Stimulated activated CD8-positive, alpha-beta memory T cell treated with anti-CD3 and anti-CD28 coated beads, Interleukin-7, amount 100 ng/mL, for 24 hours (primary cell): ENCODE measurements at places on chromosomes 3 and 15.
A peak's percentile ranks its signal among the peaks of the same experiment; 100 is the strongest.

- no peak for DNase-seq
Observed at GRCh38 chr3:183645254-183645653, 9.8 kb downstream of the KLHL24 start.

- no peak for DNase-seq
Observed at GRCh38 chr3:156024904-156025533, 95.4 kb upstream of the KCNAB1 start.

DNA sequence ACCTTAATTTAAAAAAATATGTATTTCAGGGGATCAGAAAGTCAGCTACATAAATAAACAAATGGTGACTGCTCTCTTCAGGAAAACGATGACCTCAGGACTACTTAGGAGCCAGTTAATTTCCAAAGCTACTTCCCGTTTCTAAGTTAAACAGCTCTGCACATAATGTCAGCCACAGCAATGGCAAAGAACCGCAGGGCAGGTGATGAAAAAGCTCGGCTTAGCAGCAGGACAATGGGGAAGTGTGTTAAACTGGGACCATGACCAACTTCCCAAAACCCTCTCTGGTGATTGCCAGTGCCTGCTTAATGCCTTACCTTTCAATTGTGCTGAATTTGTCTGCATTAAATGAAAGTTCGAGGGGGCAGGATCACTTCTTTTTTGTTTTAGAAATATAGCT lies 258.9 kb downstream of the FHIT start:
- no peak for DNase-seq

DNA sequence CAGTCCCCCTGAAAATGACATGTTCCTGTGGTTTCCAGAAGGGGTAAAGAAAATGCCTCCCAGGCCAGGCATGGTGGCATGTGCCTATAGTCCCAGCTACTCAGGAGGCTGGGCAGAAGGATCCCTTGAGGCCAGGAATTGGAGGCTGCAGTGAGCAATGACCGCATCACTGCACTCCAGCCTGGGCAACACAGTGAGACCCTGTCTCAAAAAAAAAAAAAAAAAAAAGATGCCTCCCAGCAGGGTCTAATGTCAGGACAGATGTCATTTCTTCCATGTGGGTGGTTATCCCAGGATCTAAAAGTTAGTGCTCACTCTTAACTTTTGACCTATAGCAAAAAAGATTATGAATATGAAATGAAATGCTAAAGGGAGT lies 13.4 kb downstream of the LCMT2 start:
- DNase-seq: no peak

DNA sequence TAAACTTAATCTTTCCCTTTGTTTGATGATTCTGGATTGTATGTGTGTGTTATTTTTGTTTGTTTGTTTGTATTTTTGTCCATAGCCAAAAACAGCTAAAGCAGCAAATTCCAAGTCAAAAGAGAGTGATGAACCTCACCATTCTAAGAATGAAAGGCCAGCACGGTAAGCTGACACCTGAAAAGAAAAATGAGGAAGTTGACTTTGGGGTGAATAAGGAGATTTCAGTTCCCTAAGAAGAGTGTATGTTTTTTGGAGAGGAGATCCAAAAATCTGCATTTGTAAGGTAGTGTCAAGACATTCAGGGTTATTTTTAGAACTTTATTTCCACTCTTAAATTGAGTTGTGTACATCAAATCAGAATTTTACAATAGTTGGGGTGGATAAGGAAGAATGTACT lies 52.3 kb upstream of the UTS2B start:
- DNase-seq: no peak

GRCh38 chr15:98164986-98165385 lies 204.5 kb downstream of the ARRDC4 start:
- DNase-seq: no peak

- DNase-seq: no peak
Observed at GRCh38 chr15:63283126-63283525, 5.7 kb downstream of the APH1B start.

DNA sequence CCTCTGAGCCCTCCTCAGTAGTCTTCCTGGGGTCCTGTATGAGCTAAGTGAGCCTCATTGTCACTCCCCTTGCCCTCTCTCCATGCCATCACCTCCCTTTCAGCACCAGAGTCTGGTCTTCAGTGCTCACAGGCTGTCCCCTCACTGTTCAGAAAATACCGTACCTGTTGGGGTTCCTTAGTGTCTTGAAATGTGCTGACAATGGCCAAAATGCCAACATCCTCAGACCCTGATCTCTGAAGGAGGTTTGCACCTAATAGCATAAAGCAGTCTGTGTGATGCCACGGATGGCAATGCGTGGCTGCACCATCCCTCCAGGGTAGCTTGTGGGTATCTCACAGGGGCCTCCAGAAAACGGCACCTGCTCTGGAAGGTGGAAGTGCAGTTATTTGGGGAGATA lies 301.0 kb upstream of the TLE3 start:
- no peak for DNase-seq

- DNase-seq: no peak
Observed at GRCh38 chr3:193388361-193388760, 9.8 kb upstream of the ATP13A5 start.

DNA sequence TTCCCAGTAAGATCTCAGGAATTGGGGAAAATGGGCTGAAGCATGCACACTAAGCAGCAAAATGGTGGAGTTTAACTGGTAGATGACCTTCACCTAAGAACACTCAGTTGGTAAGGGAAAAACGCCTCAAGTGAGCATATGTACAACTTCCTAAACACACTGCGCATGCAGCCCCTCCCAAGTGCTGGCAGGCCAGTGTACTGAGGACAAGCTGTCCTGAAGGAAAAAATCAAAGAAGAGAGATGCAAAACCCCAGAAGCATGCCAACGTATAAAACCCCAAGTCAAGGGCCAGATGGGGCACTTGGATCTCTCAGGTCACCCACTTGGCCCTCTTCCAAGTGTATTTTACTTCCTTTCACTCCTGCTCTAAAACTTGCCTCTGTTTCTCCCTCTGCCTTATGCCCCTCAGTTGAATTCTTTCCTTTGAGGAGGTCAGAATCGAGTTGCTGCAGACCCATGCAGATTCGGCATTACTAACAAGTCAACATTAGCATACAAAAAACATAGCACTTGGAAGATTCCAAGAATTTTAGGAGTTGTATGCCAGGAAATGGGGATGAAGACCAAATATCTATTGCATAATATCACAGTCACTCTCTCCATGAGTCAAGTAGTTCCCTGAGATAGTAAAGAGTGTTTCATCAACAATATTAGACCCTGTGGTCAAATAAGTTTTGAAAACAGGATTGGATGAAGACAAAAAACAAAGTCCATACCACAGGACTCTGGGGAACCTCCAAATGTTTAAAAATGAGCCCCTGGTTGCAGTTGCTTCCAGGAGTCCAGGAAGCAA lies 10.8 kb upstream of the FYCO1 start:
- DNase-seq: no peak

GRCh38 chr15:65869954-65870871 lies 922 bp downstream of the RAB11A start:
- DNase-seq: no peak

DNA sequence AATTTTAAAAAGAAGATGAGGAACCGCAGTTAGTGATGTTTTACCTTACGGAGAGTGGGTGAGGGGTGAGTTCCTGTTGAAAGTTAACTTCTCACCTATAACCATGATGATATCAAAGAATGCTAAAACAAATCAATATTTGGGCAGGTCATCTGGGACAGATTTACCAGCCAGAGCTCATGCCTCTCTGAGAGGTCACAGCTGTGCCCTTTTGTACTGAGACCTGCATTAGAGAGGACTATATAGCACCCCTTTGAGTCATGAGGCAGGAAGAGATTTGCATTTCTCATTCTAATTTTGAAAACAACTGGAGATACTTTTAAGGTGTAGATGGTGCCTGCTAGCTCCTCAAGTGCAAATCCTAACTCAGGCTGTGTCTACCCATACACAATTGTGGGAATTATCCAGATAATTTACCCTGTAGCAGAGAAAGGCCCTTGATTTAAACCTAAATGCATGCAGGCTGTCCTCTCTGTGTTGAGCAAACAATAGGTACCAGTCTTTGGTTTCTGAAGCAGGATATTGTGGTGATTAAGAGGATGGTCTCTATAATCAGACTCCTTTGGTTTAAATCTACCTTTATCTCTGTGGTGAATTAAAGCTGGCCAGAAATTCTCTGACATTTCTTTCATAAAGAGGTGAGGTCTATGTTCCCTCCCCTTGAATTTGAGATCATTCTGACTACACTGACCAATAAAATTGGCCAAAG lies 5.8 kb upstream of the TM4SF4 start:
- no peak for DNase-seq

DNA sequence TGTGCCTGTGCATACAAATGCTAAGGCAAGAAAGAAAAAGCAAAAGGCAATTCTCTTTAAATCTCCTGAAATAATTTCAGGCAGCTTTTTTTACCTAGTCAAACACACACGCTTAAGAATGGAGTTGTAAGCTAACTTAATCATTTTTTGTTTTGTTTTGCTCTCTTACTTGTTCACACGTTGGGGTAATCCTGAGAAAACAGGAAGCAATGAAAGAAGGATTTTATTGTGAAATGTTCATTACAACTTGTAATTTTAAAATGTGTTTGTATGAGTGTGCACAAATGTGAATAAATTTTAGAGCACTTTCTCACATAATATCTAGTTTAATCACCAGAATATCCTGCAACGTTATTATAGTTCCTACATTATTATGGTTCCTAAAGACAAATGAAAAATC lies 263.8 kb downstream of the LPP start:
- no peak for DNase-seq

GRCh38 chr3:102087236-102087635 lies 237.9 kb downstream of the NFKBIZ start:
- DNase-seq: no peak

- DNase-seq: no peak
Observed at GRCh38 chr3:138125548-138126221, 6.5 kb downstream of the A4GNT start.

GRCh38 chr3:140170612-140171011 lies 235.6 kb downstream of the CLSTN2 start:
- no peak for DNase-seq

DNA sequence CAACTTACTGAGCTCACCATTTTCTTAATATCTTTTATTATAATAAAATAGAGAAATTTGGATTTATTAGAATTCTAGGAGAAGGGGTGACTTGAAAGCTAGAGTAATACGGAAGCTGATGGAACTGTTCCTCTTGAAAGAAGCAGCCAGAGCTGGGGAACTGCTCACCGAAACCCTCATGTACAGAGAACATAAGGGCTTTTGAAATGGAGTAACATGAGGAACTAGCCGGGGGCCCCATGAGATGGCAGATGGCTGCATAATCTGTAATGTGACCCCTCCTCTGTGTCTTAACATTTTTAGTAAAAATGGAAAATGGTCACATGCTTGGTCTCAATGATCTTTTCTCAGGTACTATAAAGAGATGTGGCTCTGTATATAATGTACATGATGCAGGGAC lies 15.7 kb upstream of the DYNC1LI1 start:
- no peak for DNase-seq

DNA sequence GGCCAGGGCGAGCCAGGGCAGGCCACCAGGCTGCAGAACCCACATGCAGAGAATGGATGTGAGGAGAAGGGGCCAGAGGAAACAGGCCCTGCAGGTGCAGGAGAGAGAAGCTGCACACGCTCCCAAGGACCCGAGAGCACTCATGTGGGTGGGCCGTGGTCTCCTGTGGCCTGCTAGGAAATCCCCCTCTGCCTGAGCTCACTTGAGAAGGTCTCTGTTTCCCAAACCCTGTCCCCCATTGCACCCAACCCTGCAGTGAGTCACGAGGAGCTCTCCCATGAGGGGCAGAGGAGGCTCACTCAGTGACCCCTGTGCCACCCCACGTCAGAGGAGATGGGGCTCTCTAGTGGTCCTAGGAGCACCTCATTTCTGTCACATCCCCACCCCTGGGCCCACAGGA lies 111.1 kb downstream of the KLF13 start:
- peak; percentile 41 for DNase-seq

GRCh38 chr3:42179110-42179725 lies 86.8 kb downstream of the CCK start:
- DNase-seq: no peak

- no peak for DNase-seq
Observed at GRCh38 chr15:68979816-68980215, 34.7 kb upstream of the NOX5 start.

GRCh38 chr15:85649372-85649771 lies 145.4 kb downstream of the KLHL25 start:
- no peak for DNase-seq

- no peak for DNase-seq
Observed at GRCh38 chr3:122996038-122996580, 31.5 kb downstream of the SEMA5B start.

GRCh38 chr3:183385698-183386613 lies 42.5 kb downstream of the MCF2L2 start:
- peak; percentile 26 for DNase-seq

DNA sequence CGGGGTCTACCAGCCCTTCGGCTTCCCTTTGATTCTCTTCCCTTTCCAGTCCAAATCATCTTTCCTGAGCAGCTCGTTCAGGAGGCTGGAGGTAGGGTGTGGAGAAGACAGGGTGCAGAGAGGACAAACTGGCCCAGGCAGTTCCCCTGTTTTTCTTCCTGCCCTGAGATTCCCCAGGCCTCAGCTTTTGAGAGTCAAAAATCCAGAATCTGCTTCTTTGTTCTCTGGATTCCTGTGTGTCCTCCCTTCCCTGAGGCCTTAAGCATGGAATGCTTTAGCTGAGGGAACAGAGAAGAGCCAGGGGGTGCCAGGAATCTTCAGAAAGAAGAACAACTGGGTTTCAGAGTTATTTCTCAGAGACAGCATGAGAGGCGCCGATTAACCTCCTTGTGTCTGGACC lies 26.7 kb upstream of the LRTM1 start:
- DNase-seq: no peak

DNA sequence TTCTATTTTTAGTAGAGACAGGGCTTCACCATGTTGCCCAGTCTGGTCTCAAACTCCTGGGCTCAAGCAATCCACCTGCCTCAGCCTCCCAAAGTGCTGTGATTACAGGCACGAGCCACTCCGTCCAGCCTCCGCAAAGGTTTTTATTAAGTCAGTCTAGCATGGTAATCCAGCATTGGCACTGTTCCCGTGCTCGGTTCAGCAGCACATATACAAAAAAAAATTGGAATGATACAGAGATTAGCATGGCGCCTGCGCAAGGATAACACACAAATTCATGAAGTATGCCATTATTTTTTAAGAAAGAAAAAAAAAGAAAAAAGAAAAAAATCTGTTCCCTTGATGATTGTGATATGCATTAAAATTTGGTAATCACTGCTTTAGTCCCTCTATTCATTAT lies 8.5 kb downstream of the CKMT1A start:
- DNase-seq: no peak

- DNase-seq: no peak
Observed at GRCh38 chr3:42608581-42608980, 8.1 kb downstream of the NKTR start.
